ENCODE measurements at places on chromosomes 6 and 20. TPM values are rescaled to one million over a fixed set of nuclear protein-coding genes. Genes with fewer than 3 reads are reported as not detected.

The TNNC2 gene
- 2,919 TPM for total RNA-seq

The WFDC10B gene
- total RNA-seq = not detected

The TFAP2A gene
- not detected for total RNA-seq

The PROKR2 gene
- not detected for total RNA-seq

The IFNGR1 gene
- 62.7 TPM for total RNA-seq

All from gastrocnemius medialis (tissue), 4 donors.